Smooth muscle cell of bladder (primary cell): ENCODE measurements at places on chromosomes 11 and 22. TPM values are rescaled to one million over a fixed set of nuclear protein-coding genes. Genes with fewer than 3 reads are reported as not detected.

The PMM1 gene
- total RNA-seq: 20.9 and 24.3 TPM in 2 replicates

The PHF5A gene
- total RNA-seq: 55.2 and 60.6 TPM in 2 replicates

The OR8H2 gene
- total RNA-seq: not detected in 2 replicates

The ART1 gene
- not detected in 2 replicates for total RNA-seq

The TMEM86A gene
- total RNA-seq: 0.57 and 0.83 TPM in 2 replicates

The OR5AN1 gene
- total RNA-seq: not detected in 2 replicates

The TSSK2 gene
- not detected in 2 replicates for total RNA-seq

The PGR gene
- under 0.01 TPM in 2 replicates for total RNA-seq

The KCNK4 gene
- not detected in 2 replicates for total RNA-seq

The BATF2 gene
- 0.37 and 0.71 TPM in 2 replicates for total RNA-seq

The PLAAT3 gene
- total RNA-seq: 18.5 and 40.7 TPM in 2 replicates

The CNGA4 gene
- total RNA-seq: under 0.01 and 0.09 TPM in 2 replicates
